Right hindlimb (tissue), 1 donor: ENCODE measurements at places on chromosomes 3 and 15.

GRCh38 chr3:173404156-173404555 is 6.6 kb downstream of the NLGN1 start:
- no peak for DNase-seq

DNA sequence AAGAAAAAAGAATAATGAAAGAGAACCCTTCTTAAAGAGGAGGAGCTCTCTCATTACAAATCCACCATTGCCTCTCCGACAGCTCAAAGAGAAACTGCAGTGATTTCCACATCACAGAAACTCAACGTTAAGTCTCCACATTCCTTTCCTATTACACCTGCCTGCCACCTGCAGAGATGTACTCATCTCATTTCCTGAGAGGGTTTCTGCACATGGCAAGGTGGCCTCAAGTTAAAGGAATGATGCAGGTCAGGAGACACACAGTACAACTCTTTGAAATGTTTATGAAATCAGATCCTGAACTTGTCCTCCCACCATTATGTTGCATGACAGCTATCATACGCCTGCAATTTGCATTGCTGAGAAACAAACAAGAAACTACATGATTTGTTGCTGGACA is 458.4 kb upstream of the ADAMTS9 start:
- no peak for DNase-seq

- DNase-seq: peak; percentile 58
These were observed 17.5 kb upstream of the GASK1A start for GRCh38 chr3:42961633-42962032.

DNA sequence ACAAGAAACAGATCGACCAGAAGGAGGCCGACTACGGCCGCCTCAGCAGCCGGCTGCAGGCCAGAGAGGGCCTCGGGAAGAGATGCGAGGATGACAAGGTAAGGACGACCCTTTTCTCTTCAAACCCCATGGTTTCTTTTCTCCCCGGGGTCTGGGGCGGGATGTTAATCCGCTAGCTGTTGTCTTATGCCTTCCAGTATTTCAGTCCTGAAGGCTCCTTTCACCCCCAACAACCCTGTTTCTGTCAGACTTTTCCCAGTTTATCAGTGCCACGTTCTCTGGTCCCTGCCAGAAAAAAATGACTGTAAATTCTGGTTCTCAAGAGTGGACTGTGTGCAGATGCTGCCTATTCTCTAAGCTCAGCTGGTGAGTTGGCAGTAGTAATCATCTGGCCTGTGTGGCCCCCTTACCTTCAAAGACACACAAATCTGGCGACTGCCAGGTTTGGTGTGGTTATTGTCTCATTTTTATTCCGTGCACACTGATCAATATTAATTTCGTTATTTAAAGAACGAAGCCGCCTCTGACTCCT is 806 bp downstream of the GOLM2 start:
- no peak for DNase-seq

DNA sequence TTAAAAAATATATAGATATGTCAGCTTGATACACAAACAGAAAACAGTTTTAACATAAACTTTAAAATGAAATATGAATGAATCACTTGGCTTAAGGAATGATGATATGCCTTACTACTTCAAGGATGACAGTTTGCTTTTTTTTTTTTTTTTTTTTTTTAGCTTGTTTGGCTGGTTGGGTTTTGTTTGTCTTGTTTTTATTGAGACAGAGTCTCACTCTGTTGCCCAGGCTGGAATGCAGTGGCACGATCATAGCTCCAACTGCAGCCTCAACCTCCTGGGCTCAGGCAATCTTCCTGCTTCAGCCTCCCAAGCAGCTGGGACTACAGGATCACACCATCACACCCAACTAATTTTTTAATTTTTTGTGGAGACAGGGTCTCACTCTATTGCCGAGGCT is 14.5 kb downstream of the LRRC2 start:
- DNase-seq: no peak

DNA sequence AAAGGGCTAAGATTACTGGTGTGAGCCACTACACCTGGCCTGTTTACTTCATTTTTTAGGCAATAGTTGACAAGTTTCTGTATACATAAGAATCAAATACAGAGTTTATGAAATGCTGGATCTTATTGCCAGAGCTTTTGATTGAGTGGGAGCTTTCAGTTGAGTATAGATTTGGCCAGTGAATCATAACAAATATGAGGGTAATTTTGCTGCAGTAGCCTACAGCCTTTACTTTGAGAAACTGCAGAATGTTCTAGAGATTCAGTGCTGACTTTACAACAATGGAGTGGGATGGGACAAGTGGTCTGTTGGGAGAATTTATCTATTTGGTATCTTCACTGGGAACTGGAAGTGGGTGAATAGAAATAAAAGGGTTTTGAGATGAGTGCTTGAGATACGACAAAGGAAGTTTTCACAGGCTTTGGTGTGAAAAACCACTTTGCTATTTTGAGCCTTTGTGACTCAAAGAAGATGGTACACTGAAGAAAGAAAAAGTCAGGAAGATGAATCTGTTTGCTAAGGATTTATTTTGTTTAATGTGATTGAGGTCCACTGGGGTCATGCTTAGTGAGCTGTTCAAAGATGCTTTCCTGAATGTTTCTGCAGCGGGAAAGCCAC is 227.8 kb downstream of the UBE2E2 start:
- DNase-seq: no peak

DNA sequence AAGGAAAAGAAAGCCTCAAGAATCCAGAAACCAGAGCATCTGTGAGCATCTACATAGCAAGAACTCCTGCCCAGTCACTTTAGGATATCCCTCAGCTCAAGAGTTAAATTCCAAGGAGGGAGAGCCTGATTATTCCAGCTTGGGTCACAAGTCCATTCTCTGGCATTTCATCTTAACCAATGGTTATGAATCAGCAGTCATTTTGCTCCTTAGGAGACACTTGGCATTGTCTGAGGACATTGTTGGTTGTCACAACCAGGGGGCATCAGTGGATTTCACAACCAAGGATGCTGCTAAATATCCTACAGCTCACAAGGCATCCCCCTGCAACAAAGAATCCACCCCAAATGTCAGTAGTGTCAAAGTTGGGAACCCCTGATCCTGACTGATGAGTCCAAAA is 51.0 kb upstream of the LMCD1 start:
- DNase-seq: no peak

DNA sequence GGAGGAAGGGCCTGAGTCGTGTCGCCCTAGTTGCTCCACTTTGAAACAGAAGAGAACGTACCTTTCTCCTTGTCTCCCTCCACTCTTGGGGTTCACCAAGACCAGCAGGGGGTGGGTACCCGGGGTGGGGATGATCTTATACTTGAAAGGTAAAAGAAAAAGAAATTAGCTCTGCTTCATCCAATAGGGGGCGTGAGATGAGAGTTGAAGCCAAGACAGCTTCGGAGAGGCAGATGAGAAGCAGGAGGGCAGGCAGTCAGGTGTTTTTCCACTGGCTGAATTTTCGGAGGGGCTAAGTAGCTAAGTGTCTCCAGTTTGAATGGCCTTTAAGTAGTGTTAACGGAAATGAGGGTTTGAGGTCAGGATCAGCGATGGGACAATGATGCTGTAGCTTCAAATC is 100.4 kb downstream of the DGKG start:
- DNase-seq: no peak
